ENCODE measurements at places on chromosomes 11 and 22. TPM values are rescaled to one million over a fixed set of nuclear protein-coding genes. Genes with fewer than 3 reads are reported as not detected.

Gene SLC22A12
- total RNA-seq = not detected

Gene CD44
- total RNA-seq = 5.2 TPM

Gene FAM111A
- 20.1 TPM for total RNA-seq

Gene MFNG
- total RNA-seq = 2.0 TPM

DNA sequence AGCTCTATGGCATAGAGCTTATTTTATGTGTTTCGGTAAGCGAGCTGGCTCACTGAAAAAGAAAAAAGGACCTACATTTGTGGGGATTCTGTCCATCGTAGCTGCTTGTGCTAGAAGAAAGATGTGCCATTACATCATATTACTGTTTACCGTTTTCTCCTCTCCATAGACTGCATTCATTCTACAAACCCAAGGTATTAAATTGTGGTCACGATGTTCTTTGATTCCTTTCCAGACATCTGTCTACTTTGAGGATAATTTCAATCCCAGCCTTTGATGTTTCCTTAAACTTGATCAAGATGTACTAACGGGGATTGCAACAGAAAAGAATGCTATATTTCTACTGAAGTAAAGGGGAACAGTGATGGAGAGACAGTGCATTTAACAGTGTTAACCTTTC is 5.5 kb upstream of the OR52N1 start:
- DNase-seq = no peak

DNA sequence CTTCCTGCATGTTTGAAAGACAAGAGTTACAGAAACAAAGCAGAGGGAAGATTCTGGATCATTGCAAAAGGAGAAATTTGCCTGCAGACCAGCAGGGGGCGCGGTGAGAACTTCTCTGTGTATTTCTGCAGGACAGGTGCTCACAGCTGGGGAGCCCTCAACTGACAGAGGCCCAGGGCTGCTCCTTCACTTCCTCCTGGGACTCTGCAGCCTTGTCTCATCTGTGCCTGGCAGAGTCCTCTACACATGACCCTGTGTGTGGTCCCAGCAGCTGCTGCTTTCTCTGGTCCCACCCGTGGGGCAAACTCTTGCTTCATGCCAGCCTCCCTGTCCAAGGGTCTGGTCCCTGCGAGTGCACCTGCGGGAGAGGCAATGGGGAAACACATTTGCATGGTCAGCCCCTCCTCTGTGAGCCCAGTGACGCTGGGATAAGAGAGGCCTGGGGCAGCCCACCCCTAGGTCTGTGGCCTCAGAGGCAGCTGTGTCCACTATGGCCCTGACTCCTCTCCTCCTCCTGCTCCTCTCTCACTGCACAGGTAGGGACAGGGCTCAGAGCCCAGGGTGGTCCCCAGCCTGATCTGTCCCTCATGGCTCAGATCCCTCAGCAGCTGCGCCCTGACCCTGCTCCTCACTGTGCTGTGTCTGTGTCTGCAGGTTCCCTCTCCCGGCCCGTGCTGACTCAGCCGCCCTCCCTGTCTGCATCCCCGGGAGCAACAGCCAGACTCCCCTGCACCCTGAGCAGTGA is 43.2 kb upstream of the VPREB1 start:
- DNase-seq = peak; percentile 60

DNA sequence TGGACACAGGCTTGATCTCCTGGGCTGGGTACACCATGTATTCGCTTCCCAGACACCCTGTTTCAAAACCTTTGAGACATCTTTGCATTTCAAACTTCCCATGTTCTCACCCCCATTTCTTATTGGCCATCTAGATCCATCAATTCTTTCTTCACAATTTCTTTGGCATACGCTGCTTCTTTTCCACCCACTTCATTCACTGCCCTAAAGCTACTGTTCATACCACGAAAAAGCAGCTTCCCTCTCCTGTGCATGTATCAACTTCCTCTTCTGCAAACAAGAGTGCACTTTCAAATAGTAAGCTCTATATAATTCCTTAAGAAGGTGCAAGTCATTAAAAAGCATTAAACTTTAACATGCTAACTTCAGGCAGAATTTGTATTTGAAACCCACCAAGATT is 21.4 kb downstream of the UVRAG start:
- DNase-seq = no peak

DNA sequence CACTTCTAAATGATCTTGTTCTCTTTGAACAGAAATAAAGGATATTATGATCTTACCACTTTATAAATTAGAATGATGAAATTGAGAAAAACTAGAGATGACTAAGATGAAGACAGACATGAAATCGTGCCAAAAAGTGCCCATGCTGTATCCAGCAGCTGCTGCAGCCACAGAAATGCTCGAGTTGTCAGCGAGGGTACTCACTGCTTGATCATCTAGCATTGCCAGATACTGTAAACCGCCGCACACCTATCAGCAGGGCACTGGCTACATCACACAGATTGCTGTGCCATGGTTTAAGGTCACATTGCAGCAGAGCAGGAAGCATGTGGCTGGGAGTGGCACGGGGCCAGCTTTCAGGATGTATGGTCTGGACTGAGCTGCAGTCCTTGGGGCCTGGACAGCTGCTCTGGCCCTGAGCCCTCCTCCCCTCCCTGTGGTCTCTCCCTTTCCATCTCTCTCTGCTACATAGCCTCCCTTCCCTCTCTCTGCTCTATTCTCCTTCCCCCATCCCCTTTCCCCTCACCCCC is 51.0 kb upstream of the SEPTIN5 start:
- no peak for DNase-seq

- DNase-seq = no peak
Measured at GRCh38 chr11:111253630-111254029, 8.1 kb downstream of the POU2AF2 start.

DNA sequence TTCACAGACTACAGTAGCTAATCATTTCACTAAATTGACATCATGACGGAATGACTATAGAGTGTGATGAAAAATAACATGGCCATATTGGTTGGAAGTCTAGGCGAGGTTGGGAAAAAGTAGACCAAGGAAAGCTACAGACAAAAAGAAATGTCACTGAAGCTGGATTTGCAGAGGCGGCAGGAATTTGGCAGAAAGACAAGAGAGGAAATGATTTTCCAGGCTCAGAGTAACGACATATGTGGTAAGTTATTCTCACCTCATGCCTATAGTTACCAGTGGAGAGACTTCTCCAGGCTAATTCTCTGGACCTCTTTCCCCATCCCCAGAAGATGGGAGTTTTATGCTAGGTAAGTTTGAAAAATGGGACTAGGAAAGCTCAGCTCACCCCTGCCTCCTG is 1005.8 kb upstream of the CCDC90B start:
- DNase-seq = no peak

- DNase-seq = peak; percentile 82
Measured at GRCh38 chr11:73184953-73185671, 33.0 kb upstream of the P2RY2 start.
